Activated CD8-positive, alpha-beta memory T cell treated with anti-CD3 and anti-CD28 coated beads for 1 hour (primary cell): ENCODE measurements at places on chromosomes 12 and 14.

DNA sequence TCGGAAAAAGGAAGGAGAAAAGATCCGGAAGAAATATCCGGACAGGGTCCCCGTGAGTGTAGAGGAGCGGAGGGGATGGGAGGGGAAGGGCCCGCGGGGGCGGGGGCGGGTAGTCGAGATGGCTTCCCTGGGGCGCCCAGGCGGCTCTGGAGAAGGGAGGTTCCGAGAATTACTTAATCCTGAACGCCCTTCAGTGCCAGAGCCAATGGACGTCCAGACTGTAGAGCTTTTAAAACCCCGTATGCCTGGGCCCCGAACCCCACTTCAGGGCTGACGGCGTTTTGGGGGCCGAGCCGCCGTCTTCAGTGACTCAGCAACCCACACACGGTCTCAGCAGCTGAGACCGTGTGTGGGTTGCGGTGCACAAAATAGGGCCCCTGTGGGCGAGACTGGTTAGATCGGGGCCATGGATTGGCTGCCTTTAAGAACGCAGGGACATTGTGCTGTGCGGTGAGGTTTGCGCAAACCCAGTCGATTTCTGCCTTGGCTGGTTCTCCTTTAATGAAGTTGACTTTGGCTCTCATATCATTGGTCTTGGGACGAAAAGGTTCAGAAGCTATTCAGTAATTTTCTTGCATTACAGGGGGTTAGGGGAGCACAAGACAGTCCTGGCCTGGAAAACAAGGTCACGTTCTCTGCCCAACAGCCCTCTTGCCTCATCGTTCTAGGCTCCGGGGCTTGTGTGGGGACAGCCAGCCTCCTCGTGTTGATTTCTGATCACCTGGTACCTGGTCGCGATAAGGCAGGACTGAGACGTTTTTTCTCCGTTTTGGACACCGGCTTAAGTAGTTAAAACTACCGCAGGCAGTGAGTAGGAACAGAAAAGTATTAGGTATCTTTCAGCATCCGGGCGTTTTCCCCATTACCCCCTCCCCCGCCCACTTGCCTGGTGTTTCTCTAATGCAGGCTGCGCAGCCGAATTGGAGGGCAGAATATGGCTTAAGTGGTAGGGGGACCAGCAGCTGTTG lies 775 bp downstream of the GABARAPL1 start:
- DNase-seq, result peak; percentile 73

- DNase-seq, result no peak
Measured at GRCh38 chr14:41607304-41607775, 664 bp downstream of the LRFN5 start.

- no peak for DNase-seq
Measured at GRCh38 chr14:96384740-96385139, 7.2 kb upstream of the AK7 start.

GRCh38 chr12:3185260-3185870 lies 108.2 kb downstream of the TSPAN9 start:
- no peak for DNase-seq

DNA sequence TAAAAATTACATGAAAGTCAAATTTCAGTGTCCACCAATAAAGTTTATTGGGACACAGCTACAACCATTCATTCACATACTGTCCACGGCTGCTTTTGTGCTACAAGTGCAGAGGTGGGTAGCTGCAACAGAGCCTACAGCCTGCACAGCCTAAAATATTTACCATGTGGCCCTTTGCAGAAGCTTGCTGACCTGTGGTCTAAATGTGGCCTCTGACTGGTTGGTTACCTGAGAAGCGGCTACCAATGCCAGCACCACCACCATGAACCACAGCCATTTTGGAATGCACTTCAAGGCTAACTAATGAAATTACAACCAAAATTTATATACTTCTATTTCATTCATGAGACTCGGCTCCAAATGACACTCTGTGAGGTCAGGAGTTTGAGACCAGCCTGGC lies 58.6 kb downstream of the NT5DC3 start:
- no peak for DNase-seq
